ENCODE measurements at places on chromosomes 1 and 21. TPM values are rescaled to one million over a fixed set of nuclear protein-coding genes. Genes with fewer than 3 reads are reported as not detected.

DNA sequence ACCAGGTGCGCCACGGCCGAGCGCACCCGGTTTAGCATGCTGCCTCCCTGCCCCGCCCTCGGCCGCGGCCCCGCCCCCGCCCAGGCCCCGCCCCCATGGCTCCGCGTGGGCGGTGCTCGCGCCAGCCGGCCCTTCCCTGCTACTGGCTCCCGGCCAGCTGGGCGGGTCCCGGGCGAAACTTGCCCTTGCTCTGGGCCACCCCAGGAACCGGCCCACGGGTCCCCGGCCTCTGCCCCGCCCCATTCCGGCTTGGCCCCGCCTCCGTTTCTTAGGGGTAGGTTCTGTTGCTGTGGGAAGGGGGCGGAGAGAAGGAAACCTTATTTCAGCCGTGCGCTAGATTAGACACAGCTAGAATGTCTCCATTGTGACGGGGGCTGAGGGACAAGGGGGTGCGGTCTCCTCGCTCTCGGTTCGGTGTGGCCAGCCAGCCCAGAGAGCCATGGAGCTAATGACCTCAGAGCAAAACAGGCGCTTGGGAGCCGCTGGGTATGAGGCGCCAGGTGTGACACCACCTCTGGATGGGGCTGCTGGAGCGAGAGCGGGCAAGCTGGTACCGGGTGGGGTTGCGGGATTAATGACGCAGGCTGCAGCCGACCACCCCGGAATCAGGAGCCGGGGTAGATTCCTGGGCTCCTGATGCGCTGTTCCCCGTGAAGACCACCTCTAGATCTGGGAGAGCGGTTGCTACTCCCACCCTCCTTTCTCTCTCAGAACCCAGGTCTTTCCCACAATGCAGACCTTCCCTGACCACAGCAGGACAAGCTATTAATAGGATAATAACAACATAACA, at the start of gene PPM1J:
TSS of gene PPM1J (minus strand) at position 69 of the 790 bp plus-strand sequence. CDS start at position 38, 31 bp downstream.
- peak; percentile 87 for DNase-seq

GRCh38 chr1:21318714-21319159, 28.5 kb upstream of the ECE1 start:
- no peak for DNase-seq

Gene TCP10L
- total RNA-seq, result not detected

- no peak for DNase-seq
Observed at GRCh38 chr1:41044187-41044586, 22.7 kb upstream of the SLFNL1 start.

Gene LMX1A
- not detected for total RNA-seq

All from RPMI7951 (cell line).